Naive thymus-derived CD8-positive, alpha-beta T cell (primary cell): ENCODE measurements at places on chromosomes 1 and 21.

DNA sequence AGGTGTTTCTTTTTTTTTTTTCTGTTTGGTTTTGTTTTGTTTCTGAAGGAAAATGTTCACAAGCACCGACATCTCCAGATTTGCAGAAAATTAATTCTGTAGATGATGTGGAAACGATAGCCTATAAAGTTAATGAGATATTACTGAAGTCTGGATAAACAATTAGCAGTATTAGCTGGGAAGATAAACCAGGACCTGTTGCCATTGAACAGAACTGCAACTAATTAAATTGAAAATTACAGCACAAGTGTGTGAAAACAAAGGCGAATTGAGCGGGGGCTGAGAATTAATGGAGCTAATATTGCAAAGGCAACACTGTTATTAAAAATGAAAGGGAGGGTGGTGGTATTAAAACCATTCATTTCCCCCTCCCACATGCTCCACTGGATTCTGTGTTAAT is 107.5 kb upstream of the AJAP1 start:
- no peak for DNase-seq

DNA sequence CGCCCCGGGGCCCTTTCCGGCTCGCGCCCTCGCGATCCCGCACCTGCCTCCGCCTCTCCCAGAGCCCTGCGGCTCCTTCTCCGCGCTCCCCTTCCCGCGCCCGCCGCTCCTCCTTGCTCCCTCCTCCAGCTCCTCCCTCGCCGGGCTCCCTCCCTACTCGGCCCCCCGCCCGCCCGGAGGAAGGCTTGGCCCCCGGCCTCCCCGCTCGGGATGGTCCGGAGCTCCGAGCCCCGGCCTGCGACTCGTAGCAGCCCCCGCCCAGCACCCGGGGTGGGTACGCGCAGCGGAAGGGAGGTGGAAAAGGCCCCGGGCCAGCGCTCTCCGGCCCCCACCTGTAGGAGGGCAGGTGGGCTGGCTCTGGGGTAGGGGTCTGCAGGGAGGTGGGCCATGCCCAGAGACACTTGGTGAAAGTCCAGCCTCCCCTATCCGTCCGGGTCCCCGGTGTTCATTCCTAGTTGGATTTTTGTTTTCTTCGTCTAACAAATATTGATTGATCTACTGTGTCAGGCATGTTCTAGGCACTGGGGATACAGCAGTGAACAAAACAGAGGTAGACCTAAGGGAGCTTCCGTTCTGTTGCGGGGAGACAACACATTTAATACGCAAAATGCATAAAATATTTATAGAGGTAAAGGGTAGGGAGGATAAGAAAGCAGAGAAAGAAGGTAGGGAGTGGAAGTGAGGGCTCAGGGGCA is at the start of gene HTR1D:
Gene HTR1D (minus strand): TSS at position 82 of the 695 bp plus-strand sequence. CDS start 23,283 bp downstream, outside the sequence.
- no peak for DNase-seq

GRCh38 chr1:166971252-166971651 is 4.1 kb downstream of the ILDR2 start:
- DNase-seq: no peak

DNA sequence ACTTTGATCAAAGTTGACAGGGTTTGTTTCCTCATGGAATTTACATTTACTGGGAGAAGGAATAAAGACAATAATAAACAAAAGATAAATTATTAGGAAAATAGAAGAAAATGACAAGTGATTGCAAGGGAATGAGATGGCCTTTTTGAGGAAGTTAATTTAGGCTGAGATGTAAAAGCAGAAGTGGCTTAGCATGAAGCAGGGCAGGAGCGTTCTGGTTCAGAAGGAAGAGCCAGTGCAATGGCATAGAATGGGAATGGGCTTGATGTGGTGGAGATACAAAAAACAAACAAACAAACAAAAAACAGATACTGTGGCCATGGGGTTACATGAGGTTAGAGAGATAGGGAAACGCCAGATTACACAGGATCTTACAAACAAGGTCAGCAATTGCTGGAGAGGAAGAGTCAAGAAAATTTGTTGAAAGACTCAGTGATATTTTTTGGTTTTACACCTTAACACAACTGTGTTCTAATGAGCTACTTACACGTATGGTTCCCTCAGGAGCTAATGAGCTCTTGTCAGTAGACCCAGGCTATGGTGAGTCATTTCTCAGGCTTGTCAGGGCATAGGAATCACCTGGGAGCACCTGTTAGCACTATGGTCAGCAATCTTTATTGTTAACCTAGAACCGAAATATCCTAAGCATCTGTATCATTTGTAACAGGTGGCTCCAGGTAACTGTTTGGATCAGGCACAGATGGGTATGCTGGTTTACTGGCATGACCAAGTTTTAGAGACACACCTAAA is 8.7 kb upstream of the CADM3 start:
- DNase-seq: no peak

- no peak for DNase-seq
Measured at GRCh38 chr1:5599541-5599940, 392.7 kb downstream of the NPHP4 start.

DNA sequence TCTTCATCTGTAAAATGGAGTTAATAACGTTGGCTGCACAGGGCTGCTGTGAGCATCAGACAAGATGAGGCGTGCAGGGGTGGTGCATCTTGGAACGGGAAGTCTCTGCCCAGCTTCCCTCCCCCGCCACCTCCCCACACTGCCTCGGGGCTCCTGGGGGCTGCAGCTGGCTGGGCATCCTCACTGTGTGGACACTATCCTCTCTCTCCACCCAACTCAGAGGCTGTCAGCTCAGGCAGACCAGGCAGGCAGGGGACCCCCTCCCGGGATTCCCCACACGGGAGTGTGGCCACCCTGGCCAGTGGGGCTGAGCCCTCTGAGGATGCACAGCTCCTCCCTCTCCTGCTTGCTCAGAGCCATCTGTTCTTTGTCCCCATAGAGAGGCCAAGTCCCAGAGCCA is 122.7 kb downstream of the CCDC185 start:
- DNase-seq: no peak

- no peak for DNase-seq
Measured at GRCh38 chr1:173048621-173049321, 2.0 kb downstream of the TNFSF18 start.

DNA sequence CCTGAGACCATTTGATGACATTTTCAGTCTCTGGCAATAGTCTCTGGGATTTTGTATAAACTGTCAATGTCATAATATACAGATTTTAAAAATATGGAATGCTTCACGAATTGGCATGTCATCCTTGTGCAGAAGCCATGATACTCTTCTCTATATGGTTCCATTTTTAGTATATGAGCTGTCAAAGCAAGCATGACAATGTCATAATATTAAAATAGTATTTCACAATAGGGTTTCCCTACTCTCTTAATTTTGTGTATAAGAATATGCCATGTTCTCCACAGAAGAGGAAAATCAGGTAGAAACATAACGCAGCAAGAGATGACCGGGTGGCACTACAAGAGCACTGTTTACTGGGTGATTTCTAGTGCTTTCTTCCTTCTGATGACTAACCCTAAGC is 8.3 kb upstream of the DIPK1A start:
- DNase-seq: no peak

- no peak for DNase-seq
Measured at GRCh38 chr1:26278303-26278702, 1.6 kb upstream of the SH3BGRL3 start.

DNA sequence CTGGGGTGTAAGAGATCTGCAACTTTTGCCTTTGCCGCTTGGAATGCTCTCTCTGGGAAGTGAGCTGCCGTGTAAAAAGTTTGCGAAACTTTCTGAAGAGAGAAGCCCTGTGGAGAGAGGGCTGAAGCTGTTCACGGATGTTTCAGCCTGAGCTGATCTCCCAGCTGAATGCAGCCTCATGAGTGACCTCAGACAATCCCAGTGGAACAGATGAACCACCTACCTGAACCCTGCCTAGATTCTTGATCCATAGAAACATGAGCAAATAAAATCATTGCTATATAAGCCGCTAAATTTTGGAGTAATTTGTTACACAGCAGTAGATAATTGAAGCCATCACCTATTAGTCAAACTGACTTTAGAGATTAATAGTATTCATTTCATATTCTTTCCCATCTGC is 4.4 kb upstream of the ALG6 start:
- no peak for DNase-seq

- DNase-seq: no peak
Measured at GRCh38 chr1:202770135-202770534, 38.1 kb downstream of the KDM5B start.

GRCh38 chr1:180425952-180426351 is 76.4 kb downstream of the ACBD6 start:
- DNase-seq: no peak

DNA sequence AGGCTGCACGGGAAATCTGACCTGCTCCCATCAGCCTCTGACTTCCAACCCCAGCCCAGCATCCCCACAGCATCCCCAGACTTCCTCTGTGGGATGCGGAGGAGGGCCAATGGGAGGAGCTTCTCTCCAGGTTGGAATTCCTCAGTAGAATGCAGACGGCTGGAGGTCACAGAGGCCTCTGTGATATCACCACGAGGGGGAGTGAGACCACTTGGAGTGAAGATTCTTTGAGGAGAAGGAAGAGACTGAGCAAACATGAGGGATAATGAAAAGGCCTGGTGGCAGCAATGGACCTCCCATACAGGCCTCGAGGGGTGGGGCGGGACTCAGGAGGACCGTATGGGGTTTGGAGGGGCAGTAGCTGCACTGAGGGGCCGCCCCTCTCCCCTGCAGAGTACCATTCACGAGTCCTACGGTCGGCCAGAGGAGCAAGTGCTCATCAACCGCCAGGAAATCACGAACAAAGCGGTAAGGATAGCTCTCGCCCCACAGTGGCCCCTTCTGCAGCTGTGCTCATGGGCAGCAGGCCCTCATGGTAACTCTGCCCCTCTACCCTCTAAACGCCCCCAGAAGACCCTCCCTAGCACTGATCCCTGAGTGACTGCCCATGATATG is at the start of gene CATSPER4:
Gene CATSPER4 (plus strand): TSS at position 230 of the 615 bp plus-strand sequence. CDS start 26 bp downstream, at position 256.
- DNase-seq: no peak

- no peak for DNase-seq
Measured at GRCh38 chr1:203934027-203934426, 72.6 kb downstream of the SNRPE start.

GRCh38 chr1:151864411-151864810 is 10.9 kb upstream of the THEM5 start:
- DNase-seq: no peak

- no peak for DNase-seq
Measured at GRCh38 chr1:113804421-113805255, 7.6 kb downstream of the RSBN1 start.

GRCh38 chr1:234477386-234478151 is 1.4 kb downstream of the TARBP1 start:
- DNase-seq: no peak

DNA sequence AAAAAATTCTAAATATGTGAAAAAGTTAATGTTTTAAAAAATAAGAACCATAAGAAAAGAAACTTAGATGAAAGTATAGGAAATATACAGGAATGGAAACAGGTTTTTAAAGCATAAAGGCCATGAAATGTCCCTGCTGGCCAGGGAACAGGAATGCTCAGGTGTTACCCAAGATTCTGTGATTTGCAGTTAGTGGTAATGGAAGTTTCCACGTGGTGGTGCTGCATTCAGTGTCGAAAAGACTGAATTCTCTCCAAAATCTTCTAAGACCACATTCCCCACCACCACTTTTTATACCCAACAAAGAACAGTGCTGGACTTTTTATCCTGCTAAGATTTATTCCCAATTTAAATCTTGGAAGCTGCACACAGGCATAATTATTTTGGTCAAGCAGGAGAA is 126.2 kb downstream of the PRRX1 start:
- no peak for DNase-seq

DNA sequence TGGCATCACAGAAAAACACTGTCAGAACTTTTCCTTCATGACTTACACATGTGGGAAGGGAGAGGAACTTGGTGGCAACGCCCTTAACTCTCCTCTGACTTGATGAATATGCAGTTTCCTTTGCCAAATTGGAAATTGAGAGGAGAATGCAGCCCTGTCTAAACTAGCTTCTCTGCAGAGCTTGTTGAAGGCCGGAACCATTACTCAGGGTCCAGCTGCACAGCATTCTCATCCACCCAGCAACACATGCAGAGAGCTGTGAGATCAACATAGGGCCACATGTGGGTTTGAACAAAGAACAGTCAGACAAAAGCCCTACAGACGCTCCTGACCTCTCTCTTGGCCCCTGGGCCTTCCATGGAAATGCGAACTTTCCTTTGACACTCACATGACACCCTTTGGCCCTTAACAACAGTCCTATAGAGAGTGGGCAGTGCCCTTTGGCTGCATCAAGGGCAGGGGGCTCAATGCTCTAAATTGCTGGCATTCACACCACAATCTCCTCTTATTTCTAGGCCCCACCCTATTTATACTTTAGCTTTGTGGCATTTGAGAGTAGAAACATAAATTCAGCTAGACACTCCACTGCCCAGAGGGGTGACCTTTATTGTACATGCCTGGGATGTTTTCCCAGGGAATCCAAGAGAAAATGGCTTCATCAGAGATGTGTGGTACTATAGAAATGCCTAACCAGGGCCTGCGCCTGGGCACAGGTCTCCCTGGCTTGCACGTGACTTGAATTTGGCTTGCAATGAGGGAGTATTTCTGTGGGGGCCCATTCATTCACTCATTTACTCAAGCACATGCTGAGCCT is 64.4 kb downstream of the CDC7 start:
- no peak for DNase-seq

DNA sequence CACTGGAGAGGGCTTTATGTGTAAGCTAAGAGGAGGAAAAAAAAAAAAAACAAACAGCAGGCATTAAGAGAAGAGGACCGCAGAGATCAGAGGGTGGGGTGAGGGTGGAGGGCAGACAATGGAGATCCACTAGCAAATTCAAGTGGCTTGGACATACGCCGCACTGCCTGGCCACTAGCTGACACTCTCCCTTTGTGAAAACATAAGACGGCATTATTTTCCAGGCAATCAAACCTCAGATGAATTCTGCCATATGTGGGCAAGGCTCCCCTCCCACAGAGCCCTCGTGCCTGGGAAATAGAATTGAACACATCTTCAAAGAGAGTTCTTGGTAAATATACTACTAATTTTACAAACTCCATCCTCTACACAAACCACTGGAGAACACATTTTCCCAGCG is 53.6 kb downstream of the ERG start:
- no peak for DNase-seq

GRCh38 chr1:214427871-214428277 is 123.5 kb downstream of the PTPN14 start:
- DNase-seq: peak; percentile 61

DNA sequence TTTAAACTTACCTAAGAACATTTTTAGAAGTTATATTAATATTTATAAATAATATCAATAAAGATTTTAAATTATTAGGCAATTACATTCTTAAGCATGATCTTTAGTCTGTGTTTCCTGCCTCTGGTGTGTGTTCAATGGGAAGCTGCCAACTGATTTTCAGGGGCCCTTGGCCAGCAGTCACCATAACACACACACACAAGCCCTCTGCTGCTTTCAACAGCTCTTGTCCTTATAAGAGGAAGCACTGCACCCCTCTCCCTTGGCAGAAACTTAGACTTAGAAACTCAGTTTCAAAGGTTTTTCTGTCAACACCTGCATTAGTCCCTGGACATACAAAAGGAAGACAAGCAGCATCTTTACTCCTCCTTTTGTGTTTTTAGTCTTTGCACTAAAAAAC is 81.4 kb downstream of the VAV3 start:
- no peak for DNase-seq

DNA sequence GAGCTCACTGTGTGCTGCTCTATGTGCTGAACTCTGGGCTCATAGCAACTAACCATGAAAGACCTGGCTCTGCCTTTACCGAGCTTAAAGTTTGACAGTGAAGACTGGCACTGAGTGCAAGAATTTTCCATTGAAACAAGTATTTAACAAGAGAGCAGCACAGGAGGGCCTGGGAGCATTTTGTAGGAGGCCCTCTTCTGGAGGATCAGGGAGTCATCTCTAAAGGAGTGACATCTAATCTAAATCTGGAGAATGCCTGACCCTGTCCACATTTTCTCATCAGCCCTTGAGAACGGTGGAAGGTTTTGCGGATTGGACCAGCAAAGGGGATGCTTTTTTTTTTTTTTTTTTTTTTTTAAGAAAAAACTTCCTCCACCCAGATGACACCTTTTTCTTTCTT is 150.8 kb downstream of the ROR1 start:
- no peak for DNase-seq
